ENCODE measurements at places on chromosomes 5 and 9.

GRCh38 chr9:118929287-118929686, 439.9 kb downstream of the BRINP1 start:
- no peak for DNase-seq

GRCh38 chr5:119439140-119439631, 13.1 kb upstream of the HSD17B4 start:
- DNase-seq = no peak

DNA sequence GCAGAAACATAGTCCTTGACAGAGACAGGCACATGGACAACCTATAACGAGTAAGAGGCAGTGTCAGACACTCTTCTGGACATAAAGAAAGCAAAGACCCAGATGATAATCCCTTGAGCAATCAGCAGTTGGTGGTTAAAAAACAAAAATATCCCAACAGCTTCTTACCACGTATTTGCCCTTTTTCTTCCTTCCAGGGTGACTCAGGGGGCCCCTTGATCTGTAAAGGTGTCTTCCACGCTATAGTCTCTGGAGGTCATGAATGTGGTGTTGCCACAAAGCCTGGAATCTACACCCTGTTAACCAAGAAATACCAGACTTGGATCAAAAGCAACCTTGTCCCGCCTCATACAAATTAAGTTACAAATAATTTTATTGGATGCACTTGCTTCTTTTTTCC, 9.5 kb downstream of the GZMK start:
- DNase-seq = no peak

GRCh38 chr9:4507306-4508130, 17.2 kb downstream of the SLC1A1 start:
- DNase-seq = no peak

- no peak for DNase-seq
Measured at GRCh38 chr5:55763746-55764420, 26.0 kb downstream of the DDX4 start.

GRCh38 chr5:89582768-89583339, 699.9 kb upstream of the MEF2C start:
- DNase-seq = no peak

GRCh38 chr5:156427315-156427714, 100.4 kb downstream of the SGCD start:
- no peak for DNase-seq

DNA sequence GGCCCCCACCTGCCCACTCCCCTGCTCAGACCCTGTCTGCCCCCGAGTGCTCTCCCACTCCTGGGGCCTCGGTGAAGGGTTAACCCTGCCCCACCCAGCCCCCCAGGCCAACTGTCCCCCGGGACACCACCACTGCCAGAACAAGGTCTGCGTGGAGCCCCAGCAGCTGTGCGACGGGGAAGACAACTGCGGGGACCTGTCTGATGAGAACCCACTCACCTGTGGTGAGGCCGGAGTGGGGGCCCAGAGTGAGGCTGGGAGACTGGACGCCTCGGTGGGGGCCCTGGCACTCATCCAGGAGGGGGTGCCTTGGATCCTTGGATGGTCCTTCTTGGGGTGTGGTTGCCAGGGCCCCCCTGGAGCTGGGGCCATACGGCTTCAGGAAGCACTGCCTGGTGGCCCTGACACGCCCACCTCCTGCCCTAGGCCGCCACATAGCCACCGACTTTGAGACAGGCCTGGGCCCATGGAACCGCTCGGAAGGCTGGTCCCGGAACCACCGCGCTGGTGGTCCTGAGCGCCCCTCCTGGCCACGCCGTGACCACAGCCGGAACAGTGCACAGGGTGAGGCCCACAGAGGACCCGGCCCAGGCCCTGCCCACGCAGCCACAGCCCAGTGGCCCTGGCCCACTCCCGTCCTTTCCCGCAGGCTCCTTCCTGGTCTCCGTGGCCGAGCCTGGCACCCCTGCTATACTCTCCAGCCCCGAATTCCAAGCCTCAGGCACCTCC, 2.1 kb downstream of the MAMDC4 start:
- DNase-seq = no peak

DNA sequence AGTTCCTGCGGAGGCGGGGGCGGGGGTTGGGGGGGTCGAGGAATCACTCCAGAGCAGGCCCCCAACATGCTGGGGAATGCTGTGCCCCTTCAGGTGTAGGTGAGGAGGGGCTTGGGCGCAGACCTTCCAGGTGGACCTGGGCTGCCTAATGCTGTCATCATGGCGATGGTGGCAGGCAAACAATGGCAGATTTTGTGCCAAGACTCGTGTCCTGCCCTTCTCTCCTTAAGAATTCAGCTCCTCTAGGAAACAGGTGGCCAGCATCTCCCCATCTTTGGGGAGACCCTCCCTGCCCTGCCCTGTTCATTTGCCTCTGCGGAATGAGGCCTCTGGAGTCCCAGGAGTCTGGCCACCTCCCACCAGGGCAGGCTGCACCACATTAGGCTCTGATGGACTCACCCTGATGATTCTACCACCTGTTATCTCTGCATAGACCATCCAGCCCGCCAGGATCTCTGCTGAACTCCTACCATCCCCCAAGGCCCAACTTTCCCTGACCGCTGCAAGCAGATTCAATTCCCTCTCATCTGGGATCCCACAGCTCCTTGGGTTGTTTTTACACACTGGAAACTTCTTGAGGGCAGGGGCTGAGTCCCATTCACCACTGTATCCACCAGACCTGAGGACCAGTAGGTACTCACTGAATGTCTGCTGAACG, 10.9 kb upstream of the SLC25A51 start:
- DNase-seq = no peak

DNA sequence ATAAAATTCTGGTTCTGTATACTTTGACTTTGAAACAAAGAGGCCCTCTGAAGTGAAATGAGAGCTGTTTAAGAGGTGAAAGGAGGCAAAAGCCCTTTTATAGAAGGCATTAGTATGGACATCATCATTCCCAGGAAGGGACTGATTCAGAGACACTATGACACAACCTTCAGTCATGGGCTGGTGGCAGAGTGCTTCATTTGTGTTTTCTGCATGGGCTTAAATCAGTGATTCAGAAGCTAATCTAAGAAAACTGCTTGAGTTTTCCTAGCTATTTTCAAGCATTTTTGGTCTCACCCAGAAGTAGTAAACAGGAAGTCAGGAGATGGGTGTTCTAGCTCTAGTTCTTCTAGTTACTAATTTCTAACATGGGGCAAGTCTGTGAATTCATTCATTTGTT, 288.9 kb downstream of the TRPM3 start:
- no peak for DNase-seq

GRCh38 chr5:56455417-56455816, 222.3 kb upstream of the ANKRD55 start:
- no peak for DNase-seq

DNA sequence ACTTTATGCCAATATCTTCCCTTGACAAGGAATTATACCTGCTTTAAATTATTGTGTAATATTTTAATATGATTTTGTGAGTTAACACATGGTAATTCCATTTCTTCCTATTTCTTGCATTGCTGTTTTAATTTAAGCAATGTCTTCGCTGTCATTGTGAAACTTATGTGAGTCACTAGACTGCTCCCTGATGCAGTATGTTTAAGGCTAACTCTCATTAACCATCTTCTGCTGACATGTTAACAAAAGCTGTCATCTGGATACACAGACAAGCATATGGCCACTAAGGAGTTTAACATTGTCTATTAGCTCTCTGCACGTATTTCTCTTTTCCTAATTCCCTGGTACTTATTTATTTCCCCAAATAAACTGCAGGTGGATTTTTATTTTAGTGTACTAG, 980.8 kb upstream of the CTNND2 start:
- DNase-seq = no peak

GRCh38 chr5:65808251-65808741, 86.3 kb downstream of the NLN start:
- DNase-seq = no peak
